GM12864 (cell line): ENCODE measurements at places on chromosomes 2 and 18.

GRCh38 chr2:239767021-239767905, 257.9 kb downstream of the NDUFA10 start:
- no peak for DNase-seq

GRCh38 chr2:46306330-46306751, 9.1 kb downstream of the EPAS1 start:
- DNase-seq: no peak

DNA sequence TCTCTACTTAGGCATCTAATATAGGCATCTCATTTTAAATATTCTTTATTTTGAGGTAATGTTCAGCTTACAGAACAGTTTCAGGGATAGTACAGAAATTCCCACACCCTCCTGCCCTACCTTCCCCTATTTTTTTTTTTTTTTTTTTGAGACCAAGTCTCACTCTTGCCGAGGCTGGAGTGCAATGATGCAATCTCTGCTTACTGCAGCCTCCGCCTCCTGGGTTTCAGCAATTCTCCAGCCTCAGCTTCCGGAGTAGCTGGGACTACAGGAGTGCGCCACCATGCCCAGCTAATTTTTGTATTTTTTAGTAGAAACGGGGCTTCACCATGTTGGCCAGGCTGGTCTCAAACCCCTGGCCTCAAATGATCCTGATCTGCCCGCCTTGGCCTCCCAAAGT, 97.6 kb downstream of the EPB41L5 start:
- no peak for DNase-seq

- no peak for DNase-seq
Measured at GRCh38 chr2:188949046-188949818, 24.9 kb upstream of the COL3A1 start.

GRCh38 chr2:99476629-99477028, 13.2 kb downstream of the REV1 start:
- no peak for DNase-seq

DNA sequence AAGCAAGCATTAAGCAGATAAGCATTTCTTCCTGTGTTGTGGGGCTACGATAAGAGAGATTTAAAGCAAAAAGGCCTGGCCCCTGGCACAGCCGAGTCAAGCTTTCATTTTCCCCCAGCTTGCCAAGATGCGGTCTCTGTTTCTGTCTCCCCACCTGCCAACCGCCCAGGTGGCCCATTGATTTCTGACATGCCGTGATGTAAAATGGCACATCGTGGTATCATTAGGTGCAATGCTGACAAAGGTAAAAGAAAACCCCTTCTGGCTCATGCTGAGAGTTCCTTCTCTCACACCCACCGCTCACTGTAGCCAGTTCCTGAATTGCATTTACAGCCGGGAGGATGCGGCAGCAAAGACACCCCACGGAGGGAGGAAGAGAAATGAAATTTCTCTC, 62.8 kb downstream of the BOD1L2 start:
- DNase-seq: no peak

- DNase-seq: peak; percentile 16
Measured at GRCh38 chr18:12659904-12660605, 2.1 kb upstream of the SPIRE1 start.

GRCh38 chr2:173058673-173059072, 17.0 kb upstream of the MAP3K20 start:
- DNase-seq: no peak

GRCh38 chr2:153213022-153213421, 265.5 kb downstream of the RPRM start:
- DNase-seq: no peak

- DNase-seq: no peak
Measured at GRCh38 chr2:224453892-224454291, 52.0 kb upstream of the FAM124B start.

DNA sequence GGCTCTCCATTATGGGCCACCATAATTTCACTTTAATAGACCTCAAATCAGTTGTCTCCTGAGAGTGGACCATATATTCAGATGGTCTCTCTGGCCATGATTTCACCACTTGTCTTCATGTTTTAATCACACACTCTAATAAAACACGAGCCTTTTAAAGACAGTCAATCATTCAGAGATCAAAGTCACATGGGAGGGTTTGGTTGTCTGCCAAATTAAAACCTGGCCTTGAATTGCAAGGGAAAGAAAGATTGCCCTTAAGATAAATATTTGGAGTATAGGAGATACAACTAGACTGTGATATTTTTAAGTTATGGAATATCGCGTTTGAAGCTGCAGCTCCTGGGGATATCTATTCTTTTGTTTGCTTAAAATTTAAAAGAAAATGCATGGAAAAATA, 377.8 kb upstream of the DDX18 start:
- DNase-seq: no peak

DNA sequence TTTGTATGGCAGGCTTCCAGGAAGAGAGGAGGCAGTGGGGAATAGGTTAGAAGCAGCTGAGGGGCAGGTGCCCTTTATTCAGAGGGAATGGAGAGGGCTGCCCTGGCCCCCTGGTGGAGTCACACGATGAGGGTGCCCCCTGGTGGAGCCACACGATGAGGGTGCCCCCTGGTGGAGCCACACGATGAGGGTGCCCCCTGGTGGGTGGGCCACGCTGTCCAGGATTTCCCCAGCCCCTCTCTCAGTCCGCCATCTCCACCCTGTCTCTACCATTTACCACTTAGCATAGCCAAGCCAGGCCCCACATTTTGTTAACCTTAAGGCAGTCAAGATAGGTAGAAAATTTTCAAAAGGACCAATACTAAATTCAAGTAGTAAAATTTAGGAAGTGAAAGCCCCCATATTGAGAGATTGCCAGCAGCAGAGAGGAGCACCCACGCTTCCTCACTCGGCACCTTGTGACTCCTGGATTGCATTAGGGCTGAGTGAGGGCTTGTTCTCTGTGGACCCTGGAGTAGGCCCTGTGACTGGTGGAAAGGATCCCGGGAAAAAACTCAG, 10.4 kb upstream of the FAM228A start:
- peak; percentile 29 for DNase-seq

- DNase-seq: no peak
Measured at GRCh38 chr18:7155887-7156286, 38.3 kb upstream of the LAMA1 start.

- DNase-seq: no peak
Measured at GRCh38 chr2:64177315-64177714, 33.1 kb upstream of the PELI1 start.

DNA sequence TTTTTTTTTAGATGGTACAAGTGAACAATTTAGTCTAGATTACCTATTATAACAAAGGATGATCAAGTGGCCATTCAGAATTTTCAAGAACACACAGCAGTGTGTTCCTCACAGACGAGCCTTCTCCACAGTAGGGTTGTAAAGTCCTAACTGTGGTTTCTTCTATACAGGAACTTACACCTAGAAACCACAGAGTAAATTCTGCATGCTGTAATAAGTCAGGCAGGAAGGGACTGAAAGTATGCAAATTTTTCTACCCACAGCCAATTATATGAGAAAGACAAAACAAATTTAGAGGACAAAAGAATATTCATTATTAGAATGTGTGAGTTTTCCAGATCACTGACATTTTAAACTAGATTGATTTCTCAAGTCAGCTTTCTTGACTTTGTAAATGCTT, 99.5 kb downstream of the RBMS1 start:
- DNase-seq: peak; percentile 15

DNA sequence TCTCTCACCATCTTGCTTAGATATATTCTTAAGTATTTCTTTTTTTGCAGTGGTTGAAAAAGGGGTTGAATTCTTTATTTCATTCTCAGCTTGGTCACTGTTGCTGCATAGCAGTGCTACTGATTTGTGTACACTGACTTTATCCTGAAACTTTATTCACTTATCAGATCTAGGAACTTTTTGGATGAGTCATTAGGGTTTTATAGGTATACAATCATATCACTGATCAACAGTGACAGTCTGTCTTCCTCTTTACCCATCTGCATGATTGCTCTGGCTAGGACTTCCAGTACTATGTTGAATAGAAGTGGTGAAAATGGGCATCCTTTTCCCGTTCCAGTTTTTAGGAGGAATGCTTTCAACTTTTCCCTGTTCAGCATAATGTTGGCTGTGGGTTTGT, 6.5 kb downstream of the STARD6 start:
- no peak for DNase-seq

DNA sequence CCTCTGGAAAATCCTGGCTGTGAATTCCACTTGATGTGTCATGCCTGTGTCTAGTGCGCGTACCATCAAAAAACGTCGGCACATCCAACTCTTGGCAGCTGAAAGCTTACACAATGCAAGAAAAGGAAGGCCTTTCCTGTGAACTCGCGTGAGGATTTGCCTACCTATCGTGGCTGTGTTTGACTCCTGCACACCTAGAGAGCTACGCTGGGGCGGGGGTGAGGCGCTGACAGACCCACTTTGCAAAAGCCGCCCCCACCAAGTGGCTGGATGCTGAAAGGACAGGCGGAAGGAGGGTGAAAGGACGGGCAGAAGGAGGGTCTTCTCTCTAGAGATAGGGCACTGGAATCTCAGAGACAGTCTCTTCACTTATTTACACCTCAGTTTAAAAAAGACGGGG, 270.1 kb downstream of the EIPR1 start:
- no peak for DNase-seq

- no peak for DNase-seq
Measured at GRCh38 chr2:9145109-9145751, 61.4 kb upstream of the ASAP2 start.

DNA sequence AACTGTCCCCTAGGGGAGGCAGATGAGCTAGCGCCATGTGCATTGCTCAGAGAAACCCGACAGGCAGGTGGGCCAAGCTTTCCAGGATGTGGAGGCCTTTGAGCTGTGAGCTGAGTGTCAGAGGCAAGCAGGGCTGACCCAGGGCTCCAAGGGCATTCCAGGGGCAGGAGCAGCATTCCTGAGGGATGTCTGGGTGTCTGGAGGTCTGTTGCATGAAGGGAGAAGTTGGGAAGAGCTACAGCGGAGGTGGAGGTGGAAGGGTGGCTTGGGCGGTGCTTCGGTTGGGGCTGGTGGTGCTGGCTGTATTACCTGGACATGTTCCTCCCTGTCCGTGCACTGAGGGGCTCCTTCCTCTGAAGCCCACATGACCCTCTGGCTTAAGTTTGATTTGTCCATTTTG, 102.8 kb downstream of the RNF144A start:
- no peak for DNase-seq

DNA sequence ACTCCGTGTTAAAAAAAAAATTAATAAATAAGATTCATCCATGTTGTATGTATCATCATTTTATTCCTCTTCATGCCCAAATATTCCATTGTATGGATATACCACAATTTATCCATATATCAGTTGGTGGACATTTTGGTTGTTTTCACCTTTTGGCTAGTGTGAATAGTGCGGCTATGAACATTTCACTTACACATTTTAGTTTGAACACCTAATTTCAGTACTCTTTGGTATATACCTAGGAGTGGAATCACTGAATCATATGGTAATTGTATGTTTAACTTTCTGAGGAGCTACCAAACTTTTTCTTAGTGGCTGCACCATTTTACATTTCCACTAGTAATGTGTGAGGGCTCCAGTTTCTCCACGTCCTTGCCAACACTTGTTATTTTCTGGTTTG, 20.0 kb downstream of the CDCA7 start:
- DNase-seq: no peak

DNA sequence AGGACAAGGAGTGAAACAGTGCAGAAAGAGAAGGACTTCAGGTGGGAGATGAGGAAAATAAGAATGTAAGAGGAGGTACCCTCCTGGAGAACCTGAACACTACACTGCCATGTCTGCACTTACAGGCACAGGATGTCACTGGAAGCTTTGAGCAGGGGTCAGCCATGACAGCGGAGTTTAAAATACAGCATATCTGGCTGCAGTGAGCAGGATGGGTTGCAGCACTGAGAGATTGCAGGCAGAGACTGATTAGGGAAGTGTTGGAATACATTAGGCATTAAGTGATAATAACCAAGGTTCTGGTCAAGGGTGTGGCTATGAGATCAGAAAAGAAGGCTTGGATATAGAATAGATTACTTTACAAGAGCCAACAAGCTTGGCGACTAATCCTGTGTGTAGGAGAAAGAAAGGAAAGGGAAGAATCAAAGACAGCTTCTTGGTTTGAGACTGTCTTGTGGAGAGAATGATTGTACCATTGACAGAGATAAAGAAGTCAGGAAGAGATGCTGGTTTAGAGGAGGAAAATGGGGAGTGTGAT, 171.1 kb upstream of the RBMS1 start:
- DNase-seq: no peak

DNA sequence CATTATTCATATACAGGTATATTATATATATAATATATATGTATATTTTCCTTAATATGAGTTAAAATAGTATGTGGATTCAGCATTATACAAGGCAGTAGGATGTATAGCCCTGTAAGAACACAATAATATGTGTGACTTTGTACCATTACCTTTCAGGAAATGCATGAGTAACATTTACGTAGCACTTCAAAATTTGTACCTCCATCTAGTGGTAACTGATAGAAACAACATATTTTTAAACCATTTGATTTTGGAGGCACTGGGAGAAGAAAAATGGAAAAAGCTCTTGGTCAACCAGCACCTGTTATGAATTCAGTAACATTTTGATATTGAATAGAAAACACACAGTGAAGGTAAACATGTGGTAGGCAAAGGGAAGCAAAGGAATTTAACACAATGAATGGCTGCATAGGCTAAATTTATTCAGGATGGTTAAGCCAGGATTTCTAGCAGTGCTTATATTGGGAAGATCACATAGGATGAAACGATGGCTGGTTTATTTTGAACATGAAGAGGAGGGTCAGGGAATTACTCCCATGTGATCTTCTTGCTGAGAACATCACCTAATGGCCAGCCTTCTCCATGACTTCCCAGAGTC, 565.5 kb downstream of the CCDC85A start:
- DNase-seq: no peak

DNA sequence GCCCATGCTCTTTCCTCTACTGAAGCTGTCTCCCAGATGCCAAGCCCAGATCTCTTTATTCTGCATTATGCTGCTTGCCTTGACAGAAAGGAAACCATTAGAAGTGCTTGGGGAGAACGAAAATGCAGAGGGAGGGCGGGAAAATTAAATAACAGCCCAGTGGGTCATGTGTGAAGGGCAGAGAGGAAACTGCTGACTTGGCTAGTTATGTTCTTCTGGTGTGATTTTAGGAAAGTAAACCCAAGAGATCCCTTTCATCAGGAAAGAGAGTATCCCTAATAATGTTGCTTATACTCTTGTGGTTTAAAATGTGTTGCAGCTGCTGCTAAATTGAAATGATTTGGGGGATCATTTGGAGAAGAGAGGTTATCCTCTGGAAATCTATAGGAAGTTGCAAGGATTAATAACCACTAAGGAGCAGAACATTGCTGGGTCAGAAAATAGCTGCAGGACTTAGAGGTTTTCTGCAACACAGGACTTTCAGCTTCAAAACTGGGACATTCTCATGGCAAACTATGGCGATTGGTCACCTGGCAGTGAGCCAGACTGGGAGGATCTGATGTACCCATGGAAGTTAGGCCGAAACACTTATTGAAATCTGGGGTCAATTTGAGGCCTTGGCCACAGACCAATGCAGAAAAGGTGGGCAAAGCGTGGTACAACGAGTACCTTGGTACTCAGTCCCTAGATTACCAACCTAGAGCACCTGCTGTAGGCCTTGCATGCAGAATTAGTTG, 172.2 kb downstream of the TMEM247 start:
- DNase-seq: no peak

GRCh38 chr2:71833855-71834560, 313.7 kb downstream of the CYP26B1 start:
- no peak for DNase-seq

GRCh38 chr18:26745288-26746181, 120.0 kb downstream of the AQP4 start:
- no peak for DNase-seq
